NCI-H1417 treated with DMSO at 0.1 percent for 48 hours (cell line): ENCODE measurements at places on chromosomes 12 and 14.

DNA sequence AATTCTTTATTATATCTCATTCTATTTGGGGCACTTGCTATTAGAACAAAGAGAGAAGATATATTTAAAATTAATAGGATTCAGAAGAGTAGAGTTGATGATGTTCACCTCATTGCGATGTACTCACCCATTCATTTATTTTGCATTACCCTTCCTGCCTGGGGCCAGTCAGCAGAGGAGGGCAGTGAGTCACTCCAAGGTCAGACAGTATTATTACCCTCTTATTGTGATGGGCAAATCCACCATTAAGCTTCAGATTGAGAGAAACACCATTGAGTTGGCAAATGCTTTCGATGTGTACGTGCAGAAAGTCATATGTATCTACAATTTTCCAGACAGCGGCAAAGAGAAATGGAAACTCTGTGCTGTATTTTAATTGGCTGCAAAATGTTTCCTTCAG lies 134.2 kb downstream of the BICD1 start:
- no peak for DNase-seq

DNA sequence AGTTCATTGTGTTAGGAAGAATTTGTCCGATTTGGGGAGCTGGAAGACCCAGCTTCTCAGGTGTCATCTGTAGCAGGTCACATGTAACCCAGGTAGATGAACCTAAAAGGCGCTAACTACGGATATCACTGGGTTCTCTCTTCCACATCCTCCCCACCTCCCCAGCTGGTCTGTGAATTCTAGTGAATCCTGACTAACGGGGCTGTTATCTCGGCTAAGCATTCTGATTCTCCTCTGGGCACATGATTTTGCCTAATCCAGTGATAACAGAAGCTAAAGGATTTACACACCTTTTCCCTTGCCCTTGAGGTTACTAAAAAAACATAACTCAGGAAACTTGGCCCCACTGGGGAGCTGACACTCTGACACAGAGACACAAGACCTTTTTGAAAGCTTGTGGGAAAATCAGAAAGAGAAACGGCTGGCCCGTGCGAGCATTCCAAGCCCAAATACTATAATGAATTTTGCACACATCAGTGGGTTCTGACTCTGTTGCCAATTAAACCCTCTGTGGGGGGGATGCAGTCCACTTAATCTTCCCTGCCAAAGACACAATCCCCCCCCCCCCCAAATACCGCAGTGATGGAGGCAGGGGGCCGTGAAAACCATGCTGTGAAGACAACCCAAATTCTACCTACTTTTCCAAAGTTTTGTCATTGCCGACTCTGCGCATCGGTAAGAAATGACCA lies 81.0 kb upstream of the FZD10 start:
- no peak for DNase-seq

GRCh38 chr12:129467289-129467688 lies 436.5 kb downstream of the TMEM132D start:
- DNase-seq = no peak

DNA sequence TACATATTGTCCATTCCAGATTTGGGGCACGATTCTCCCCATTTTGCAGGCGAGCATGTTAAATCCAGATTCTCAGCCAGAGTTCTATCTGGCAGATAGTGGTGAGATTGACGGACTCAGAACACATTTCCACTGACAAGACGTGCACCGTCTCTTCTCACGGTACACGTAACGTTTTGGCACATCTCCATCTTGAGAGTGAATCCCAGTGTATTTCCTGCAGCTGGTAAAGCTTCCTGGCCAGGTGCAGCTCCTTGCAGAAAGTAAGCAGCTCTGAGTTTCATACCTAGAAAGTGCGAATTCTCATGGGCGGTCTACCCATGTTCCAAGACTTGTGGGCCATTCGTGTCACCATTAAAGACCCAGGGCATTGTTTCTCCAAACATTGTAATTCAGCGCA lies 102.6 kb downstream of the TSPAN9 start:
- no peak for DNase-seq

GRCh38 chr12:46402941-46403718 lies 30.6 kb upstream of the SLC38A2 start:
- no peak for DNase-seq

- DNase-seq = no peak
Measured at GRCh38 chr14:49951691-49952345, 58.9 kb downstream of the ARF6 start.

GRCh38 chr14:52711666-52712065 lies 4.7 kb downstream of the PSMC6 start:
- DNase-seq = no peak

- DNase-seq = no peak
Measured at GRCh38 chr14:21024585-21025370, at the start of gene NDRG2. Gene NDRG2, minus strand, starts transcription at chr14:21025061. Its CDS starts 1,746 bp downstream, at chr14:21023315.

- DNase-seq = no peak
Measured at GRCh38 chr12:100268835-100269564, 2.0 kb downstream of the SCYL2 start.

DNA sequence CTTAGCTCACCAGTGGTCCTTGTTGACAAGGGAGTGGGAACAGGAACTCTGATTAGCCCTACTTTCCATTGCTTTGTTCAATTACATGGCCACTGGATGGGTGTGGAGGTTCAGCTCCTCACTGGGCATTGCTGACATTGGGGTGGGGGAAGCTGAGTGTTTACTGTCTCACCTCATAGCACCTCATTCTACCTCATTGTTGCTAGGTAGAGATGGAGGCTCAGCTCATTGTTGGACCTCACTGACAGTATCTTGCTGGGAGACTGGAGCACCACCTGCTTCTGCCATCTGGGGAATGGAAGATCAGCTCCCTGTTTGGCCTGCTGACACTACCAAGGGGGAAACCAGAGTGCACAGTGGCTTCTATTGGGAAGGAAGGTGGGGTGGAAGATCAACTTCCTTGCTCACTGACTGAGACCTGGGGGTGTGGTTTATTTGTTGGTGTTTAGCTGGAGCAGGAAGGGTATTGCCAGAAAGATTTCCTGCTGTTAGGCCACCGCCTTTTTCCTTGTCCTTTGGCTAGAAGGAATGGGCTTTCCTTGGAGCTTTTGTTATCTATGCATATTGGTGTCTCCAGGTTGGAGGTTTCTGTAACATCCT lies 1.3 kb upstream of the OR4E2 start:
- no peak for DNase-seq

GRCh38 chr14:103378038-103378854 lies 7.0 kb upstream of the MARK3 start:
- DNase-seq = no peak

DNA sequence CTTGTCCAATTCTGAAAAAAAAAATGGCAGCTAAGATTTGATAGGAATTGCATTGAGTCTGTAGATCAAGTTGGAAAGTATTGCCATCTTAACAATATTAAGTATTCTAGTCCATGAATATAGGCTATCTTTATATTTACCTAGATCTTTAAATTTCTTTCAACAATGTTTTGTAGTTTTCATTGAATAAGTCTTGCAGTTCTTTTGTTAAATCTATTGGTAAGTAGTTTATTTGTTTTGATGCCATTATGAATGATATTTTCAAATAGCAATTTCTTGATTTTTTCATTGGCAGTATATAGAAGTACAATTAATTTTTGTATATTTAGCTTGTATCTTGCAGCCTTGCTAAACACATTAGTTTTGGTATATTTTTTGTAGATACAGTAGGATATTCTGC lies 71.6 kb downstream of the SYNE2 start:
- no peak for DNase-seq

GRCh38 chr12:129779033-129779432 lies 124.8 kb downstream of the TMEM132D start:
- no peak for DNase-seq

DNA sequence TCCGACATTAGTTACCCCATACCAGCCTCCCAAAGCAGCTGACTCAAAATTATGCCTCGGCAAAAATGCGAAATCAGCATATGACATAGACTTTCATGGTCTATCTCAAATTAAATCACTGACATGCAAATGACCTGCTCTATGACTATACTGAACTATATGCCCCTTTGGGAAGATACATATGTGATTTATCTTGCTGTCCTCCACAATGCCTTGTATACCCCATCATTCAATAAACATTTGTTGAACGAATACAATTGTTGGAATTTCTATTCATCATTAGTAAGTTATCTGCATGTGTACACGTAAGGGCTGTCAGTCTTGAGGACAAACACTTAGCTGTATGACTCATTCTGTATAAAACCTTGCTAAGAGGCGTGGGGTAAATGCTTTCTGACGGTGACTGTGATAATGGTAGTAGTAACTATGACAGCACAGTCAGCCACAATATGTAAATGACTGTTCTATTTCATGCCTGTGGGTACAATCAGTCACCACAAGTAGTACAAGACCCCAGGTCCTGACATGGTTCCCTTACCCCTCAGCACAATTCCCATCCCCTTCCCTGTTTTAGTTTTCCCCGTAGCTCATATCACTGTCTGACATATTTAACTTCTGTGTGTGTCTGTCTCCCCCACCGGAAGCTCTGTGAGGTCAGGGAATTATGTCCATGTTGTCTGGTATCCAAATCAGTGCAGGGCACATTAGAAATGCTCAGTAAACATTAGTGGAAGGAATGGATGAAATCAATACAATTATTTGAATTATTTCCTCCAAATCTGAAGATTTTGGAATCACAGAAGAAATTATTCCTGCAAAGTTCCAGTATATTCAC lies 42.8 kb downstream of the STXBP6 start:
- no peak for DNase-seq

- DNase-seq = no peak
Measured at GRCh38 chr12:27571463-27571862, 47.5 kb downstream of the PPFIBP1 start.

- DNase-seq = no peak
Measured at GRCh38 chr12:127172861-127173260, 1094.1 kb upstream of the TMEM132C start.

- DNase-seq = no peak
Measured at GRCh38 chr12:2977776-2978175, 18.6 kb downstream of the TEAD4 start.

DNA sequence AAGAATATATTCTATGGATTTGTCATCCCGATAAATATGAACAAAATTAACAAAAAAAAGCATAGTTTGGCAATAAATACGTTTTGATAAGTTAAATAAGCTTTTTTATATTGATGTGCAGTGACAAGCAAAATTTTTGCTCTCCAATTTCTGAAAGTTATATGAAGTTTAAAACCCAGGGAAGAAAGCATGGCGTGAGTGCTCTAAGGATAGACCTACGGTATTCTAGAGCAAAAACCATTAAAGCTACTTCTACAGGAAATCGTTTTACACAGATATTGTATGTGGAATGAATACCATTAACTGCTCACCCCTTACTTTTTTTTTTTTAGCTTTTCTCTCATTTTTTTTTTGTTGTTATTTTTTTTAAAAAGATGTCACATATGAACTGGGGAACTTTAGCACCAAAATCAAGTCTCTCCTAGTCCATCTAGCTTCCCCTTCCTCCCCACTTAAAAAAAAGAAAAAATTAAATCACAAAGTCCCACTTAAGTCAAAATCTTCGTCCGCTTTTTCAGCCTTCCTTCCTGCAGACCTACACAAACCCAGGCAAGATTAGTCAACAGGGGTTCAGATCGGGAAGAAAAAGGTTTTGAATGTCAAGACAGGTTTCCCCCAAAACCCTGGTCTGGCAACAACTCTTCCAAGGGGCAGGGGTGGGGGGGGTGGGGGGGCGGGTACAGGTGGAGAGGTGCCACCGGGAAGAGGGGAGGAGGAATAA lies 4.4 kb downstream of the ZFP36L1 start:
- no peak for DNase-seq

DNA sequence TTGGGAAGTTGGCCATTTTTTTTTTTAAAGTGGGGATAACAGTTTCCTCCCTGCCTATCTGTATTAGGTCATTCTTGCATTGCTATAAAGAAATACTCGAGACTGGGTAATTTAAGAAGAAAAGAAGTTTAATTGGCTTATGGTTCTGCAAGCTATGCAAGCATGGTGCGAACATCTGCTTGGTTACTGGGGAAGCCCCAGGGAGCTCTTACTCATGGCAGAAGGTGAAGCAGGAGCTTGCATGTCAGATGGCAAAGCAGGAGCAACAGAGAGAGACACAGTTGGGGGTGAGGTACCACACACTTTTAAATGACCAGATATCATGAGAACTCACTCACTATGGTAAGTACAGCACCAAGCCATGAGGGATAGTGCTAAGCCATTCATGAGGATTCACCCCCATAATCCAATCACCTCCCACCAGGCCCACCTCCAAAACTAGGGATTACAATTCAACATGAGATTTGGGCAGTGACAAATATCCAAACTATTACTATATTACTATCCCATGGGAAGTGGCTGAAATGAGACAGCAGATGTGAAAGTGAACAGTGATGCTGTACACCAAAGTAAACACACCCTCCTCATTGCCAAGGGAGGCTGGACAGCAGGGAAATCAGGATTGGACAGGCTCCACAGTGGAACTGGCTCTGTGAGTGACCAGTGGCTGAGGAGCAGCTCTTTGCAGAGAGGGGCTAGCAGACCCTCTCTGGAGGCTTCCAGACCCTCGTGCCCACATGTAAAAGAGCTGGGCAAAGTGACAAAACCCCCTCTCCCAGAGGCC lies 40.5 kb downstream of the CRACR2A start:
- DNase-seq = no peak

DNA sequence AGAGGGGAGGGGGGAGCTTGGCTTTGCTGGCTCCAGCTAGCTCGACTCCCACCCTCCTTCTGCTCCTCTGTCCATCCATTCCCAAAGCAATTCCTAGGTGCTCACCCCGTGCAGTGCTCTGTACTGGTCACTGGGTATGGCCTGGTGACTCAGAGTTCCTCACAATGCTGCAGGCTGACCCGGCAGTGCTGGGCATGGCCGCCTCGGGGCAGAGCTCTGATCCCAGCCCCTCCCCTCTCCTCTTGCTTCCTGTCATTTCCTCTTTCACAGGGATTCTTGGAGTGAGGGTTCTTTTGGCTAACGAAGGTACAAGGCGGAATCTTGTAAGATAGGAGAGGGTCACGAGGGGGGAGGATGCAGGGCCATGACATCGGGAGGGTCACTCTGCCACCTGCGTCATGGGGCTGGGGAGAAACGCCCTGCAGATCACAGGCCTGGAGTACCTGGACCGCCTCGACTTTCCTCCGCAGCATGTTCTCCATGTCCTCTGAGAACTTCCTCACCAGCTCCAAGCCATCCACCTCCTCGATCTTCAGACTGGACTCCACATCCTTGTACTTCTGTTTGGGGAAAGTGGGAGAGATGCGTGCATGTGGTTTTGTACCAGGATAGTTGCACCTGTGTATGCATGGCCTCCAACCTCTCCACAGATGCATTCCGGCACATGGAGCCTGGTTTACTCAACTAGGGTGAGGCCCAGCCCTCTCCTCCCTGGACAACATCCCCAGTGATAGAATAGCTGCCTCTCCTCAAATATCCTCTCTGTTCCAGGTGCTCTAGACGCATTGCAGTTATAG lies 5.7 kb downstream of the CACNA2D4 start:
- no peak for DNase-seq
